ENCODE measurements at places on chromosomes 6 and 20. TPM values are rescaled to one million over a fixed set of nuclear protein-coding genes. Genes with fewer than 3 reads are reported as not detected.

Gene FAM217A
- not detected for total RNA-seq

Gene PTCRA
- not detected for total RNA-seq

Gene LY6G6C
- total RNA-seq, result not detected

Gene GSTA3
- total RNA-seq, result not detected

Gene REM1
- not detected for total RNA-seq

Gene SEMG1
- total RNA-seq, result not detected

Gene BNIP5
- total RNA-seq, result not detected

Gene PLAGL1
- total RNA-seq, result 12.6 TPM

Gene SRSF12
- 0.08 TPM for total RNA-seq

Gene KCNK16
- total RNA-seq, result not detected

All from smooth muscle cell of the coronary artery (primary cell).